HS-27A (cell line): ENCODE measurements at places on chromosomes 5 and 9.

- DNase-seq, result no peak
Measured at GRCh38 chr5:96220610-96221390, 212.2 kb downstream of the PCSK1 start.

DNA sequence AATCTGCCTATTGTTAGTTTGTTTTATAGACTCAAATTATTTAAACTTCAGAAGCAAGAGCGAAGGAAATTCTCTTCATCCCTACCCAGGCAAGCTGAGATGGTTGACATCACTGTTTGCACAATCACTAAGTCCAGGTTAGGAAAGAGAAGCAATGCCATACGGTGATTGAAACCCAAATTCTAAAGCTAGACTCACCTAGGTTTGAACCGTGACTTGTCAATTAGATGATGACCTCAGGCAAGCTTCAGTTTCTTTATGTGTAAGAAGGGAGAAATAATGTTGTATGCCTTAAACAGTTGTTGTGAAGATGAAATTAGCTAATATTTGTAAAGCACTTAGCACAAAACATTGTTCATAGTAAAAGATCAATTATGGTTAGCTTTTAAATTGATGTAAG lies 96.5 kb upstream of the ANKRD55 start:
- DNase-seq, result no peak

DNA sequence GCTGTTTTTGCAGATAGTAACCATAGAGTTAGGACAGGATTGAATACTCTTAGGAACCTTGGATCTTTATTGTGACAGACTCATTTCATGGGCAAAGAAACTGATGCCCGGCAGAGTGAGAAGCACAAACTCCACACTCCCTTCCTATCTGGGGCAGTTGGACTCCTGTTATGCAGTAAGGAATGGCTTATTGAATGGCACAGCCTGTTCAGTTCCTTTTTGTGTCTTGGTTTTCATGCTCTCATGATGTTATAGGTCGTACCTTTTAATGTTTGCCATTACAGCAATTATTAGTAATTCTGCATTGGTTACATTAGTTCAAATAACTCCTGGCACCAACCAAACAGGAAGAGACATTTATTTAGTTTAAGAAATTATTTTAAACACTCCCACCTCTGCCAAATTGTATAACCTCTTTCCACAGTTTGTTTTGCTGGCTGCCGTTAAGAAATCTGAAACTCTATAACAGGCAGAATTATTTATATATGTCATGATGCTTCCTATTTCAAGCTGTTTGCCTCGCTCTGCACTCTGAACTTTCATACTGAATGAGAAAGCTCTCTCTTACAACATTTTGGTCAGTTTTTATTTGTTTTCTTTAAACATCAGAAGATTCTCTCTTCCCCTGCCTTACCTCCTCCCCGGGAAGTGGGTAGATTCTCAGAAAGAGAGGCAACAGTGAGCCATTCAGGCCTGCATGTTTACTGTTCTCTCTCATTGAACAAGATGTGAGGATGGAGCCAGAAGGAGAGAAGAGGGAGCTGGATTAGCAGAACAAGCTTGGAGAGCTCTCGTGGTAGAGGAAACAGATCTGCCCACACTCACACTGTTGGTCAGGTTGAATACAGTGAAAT lies 144.4 kb downstream of the ARHGEF28 start:
- DNase-seq, result no peak

GRCh38 chr9:113781896-113782295 lies 94.2 kb upstream of the ZNF618 start:
- DNase-seq, result no peak

DNA sequence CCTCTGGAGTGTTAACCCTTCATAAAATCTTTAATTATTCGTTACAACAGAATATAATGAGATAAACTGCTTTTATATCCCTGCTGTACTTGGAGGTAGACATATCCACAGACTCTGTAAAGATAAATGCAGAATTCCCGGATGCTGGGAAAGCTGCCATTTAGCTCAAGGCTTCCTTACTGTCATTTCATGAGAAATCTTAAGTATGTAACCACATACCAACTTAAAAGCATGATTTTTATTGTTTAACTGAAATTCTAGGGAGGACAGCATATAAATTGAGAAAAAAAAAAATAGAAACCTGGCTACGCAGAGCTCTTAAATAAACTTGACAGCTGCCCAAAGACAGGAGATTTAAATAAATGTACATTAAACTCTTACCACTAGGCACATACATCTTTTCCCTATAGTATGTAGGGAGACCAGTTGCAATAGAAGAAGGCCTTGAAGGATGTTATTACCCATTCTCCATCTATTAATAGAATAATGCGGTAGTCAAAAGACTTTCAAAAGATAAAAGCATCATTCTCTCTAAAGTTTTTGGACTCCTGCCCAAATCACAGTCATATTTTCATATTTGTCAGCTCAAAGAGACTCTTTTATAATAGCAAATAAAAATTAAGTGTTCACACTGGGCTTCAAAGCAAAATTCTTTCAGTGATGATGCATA lies 373.8 kb downstream of the NDUFS4 start:
- DNase-seq, result no peak

- DNase-seq, result no peak
Measured at GRCh38 chr5:142561486-142562097, 124.3 kb downstream of the FGF1 start.

GRCh38 chr5:130893006-130893405 lies 272.1 kb downstream of the HINT1 start:
- no peak for DNase-seq

GRCh38 chr9:37531699-37532098 lies 44.5 kb downstream of the FBXO10 start:
- no peak for DNase-seq

DNA sequence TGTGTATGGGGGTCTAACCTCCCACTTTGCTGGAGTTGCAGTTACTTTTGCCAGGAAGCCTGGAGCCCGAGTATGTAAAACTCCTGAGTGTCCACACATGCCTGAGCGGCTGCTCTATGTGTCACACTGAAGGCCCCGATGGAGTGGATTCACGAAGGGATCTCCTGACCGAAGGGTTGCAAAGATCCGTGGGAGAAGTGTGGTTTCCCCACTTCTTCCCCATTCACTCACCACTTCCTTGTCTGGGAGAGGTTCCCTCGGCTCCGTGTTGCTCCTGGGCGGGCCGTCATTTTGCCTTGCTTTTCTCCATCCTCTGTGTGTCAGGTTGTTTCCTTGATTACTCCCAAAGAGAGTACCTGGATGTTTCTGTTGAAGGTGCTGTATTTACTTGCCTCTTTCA lies 16.2 kb upstream of the IL3 start:
- no peak for DNase-seq

- DNase-seq, result no peak
Measured at GRCh38 chr5:147465747-147466146, 44.1 kb downstream of the DPYSL3 start.

DNA sequence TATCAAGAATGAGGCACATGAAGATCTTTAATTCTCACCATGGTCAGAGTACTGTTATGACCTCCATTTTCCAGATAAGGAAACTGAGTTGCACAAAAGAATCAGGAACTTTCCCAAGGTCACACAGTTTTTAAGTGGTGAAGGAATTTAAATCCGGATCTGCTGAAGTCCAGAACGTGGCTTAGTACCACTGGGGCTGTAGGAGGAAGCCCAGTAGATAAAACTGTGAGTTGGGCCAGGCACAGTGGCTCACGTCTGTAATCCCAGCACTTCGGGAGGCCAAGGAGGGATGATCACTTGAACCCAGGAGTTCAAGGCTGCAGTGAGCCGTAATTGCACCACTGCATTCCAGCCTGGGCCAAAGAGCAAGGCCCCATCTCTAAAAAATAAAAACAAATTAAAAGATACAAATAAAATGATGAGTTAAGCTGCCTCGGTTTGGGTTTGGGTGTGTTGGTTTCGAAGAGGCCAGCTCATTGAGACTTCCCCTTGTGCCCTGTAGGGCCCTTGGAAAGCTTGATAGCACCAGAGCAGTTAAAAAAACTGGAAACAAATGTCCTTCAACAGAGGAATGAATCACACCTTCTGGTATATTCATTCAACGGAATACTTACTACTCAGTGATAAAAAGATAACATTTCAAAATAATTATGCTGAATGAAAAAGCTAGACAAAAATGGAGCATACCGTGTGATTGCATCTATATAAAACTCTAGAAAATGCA lies 20.1 kb downstream of the ATOX1 start:
- no peak for DNase-seq

- no peak for DNase-seq
Measured at GRCh38 chr9:35603506-35603985, 1.5 kb upstream of the TESK1 start.

GRCh38 chr9:38334234-38334633 lies 58.3 kb upstream of the ALDH1B1 start:
- no peak for DNase-seq

DNA sequence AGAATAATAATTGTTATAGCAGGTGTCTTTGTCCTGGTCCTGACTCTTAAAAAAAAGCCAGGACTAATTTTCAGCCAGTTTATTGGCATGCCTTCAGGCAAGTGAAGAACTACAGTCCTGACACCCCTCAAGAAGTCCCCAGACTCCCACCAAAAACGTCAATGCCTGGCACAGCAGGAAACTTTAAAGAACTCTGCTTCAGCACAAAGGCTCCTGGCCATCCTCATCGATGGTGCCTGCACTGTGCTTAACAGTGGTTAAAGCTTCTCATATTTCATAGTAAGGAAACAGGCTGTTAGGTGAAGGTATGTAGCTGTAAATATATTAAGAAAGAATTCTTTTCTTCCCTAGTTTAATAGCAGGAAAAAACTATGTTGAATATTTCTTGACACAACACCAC lies 280.1 kb upstream of the PUM3 start:
- no peak for DNase-seq

- no peak for DNase-seq
Measured at GRCh38 chr9:114218264-114219120, 63.2 kb downstream of the COL27A1 start.

DNA sequence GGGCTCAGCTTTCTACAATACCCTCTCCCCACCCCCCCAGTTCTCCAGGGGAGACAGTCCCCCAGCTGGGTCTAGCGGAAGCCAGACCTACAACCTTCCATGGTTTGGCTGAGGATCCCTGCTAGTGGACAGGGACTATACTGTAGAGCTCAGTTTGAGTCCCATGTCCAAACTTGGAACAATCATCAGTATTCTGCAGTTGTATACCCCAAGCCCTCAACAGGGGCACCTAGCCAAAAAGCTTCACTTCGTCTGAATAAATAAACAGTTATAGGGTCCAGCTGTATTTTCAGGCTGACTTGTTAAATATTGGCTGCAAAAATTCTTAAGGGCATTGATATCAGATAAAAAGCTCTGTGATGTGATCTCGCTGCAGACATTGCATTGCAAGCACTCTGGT lies 15.4 kb upstream of the C9 start:
- no peak for DNase-seq

DNA sequence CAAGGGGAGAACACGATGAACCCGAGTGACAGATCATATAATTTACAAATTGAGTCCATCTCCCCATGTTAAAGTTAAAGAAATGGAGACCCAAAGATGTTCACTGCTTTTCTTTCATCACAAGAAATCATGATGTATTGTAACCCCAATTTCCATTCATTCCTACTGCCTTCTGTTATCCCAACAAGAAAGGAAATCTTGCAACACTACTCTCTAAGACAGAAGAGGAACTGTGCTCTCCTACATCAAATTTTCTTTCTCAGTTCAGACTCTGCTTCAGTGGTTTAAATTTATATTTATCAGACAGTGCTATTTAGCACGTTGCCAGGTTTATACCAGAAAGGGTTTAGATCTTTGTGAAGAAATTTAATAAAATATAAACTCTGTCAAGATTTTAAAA lies 83.8 kb upstream of the RASA1 start:
- no peak for DNase-seq

DNA sequence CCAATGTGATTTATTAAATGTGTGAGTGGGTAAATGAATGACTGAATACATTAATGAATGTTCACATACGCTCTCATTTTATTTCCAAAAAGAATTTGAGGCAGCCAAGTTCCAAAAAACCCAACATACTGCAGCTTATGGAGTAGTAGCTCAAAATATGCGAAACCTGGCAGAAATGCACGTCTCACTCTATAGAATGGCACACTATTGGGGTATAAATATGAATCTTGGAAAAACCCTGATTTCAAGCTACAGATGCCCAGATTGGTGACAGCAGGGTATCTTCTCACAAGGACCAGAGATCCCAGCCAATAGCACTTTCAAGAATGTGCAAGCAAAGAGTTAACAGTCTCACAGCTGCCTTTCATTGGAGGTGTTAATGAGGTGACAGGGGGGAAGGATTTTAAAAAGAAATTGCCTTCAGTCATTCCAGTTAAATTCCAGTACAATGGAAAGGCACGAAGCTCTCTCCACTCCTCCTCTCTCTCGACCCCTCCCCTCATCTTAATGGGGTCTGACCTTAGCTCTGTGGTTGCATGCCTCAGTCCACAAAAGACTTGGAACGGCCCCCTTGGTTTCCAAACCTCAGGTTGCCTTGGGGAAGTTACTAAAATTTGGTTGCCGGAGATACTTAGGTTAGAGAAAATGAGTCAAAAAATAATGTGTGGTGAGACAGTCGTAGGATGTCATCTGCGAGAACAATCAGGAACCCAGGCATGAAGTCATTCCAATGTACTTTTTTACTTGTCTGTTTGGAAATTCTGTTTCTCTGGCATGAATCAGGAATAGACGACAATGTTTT lies 307.4 kb downstream of the NFIB start:
- DNase-seq, result no peak

DNA sequence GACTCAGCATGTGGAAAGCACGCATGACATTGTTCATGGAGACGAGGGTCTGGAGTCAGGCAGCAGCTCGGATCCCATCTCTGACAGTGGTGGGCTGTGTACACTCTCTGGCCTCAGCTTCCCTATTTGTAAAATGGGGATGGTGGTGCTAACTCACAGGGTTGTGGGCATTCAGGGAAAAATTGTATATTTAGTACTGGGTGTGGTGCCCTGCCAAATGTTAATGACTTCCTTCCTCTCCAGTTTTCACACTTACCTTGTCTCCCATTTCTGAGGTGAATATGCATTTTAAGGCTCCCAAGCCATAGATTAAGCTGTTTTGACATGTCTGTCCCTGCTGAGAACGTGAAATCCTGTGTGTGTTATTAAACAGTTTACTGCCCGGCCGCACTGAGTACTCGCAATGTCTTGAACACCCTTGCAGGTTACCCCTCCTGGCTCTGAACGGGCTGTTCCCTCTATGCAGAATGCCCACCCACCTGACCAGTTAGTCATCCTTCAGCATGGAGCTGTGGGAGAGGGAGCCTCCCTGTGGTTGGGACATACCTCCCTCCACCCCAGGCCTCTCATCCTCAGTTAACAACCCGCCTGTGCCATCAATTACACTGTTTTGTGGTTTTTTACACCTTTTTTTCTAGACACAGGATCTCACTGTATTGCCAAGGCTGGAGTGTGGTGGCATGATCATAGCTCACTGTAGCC lies 25.8 kb downstream of the TJP2 start:
- no peak for DNase-seq

DNA sequence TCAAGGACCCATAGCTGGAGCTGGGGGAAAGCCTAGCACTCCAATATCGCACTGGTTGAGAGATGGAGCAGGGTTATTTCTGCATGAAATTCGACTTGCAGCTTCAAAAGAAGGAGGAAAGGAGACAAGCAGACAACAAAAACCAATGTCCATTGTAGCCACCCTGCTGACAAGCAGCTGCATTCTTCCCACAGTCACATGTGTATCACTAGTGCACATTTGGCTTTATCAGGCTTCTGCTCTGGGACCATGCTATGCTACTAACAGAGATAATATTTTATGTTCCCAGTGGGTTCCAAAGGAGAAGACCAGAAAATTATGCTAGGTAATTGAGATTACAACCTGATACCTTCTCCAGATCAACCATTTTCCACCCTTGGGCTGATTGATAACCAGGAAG lies 59.7 kb downstream of the MFAP3 start:
- DNase-seq, result no peak
